ENCODE measurements at places on chromosomes 1 and 21.

DNA sequence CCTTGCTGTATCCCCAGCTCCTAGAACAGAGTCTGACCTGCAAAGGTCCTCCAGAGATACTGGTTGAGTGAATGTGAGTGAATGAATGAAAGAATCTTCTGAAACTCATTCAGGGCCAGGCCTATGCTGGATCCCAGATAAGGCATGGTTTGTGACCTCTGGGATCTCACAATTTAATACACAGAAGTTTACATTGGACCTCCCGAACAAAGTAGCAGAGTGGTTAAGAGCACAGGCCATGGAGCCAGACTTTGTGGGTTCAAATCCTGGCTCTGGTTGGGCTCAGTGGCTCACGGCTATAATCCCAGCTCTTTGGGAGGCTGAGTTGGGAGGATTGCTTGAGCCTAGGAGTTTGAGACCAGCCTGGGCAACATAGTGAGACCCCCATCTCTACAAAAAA, 50.8 kb upstream of the CTPS1 start:
- DNase-seq: no peak

DNA sequence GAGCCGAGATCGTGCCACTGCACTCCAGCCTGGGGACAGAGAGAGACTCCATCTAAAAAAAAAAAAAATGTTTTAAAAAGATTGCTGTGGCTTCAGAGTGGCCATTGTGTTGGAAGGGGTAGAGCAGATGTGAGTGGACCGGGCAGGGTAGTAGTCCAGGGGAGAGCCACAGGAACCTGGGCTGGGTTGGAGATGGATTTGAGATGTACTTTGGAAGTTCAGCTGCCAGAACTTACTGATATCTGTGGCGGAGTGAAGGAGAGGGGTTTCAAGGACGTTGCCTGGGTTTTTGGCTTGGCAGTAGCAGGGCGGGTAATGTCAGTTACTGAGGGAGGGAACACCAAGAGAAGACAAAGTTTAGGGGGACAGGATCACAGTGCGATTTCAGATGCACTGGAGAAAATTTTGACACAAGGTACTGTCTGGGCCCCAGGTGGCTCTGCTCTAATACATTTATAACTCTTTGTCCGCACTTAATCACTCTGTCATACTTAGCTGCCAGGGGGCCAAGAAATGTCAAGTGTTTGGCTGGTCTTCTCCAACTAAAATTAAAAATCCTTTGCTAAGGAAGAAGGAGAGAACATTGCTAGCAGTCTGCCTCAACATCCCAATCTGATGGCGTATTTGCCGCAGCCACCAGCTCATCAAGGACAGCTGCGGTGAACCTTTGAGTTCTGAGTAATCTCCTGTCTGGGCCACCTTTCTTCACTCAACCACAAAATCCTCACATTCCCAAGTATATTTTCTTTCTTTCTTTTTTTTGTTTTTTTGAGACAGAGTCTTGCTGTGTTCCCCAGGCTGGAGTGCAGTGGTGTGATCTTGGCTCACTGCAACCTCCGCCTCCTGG, 9.6 kb downstream of the EPHX1 start:
- no peak for DNase-seq

- DNase-seq: no peak
These were observed 125.1 kb upstream of the KCND3 start for GRCh38 chr1:112114540-112114939.

GRCh38 chr1:155295942-155296267, 5.3 kb downstream of the PKLR start:
- no peak for DNase-seq

- no peak for DNase-seq
These were observed 19.7 kb downstream of the OPTC start for GRCh38 chr1:203513585-203514031.

DNA sequence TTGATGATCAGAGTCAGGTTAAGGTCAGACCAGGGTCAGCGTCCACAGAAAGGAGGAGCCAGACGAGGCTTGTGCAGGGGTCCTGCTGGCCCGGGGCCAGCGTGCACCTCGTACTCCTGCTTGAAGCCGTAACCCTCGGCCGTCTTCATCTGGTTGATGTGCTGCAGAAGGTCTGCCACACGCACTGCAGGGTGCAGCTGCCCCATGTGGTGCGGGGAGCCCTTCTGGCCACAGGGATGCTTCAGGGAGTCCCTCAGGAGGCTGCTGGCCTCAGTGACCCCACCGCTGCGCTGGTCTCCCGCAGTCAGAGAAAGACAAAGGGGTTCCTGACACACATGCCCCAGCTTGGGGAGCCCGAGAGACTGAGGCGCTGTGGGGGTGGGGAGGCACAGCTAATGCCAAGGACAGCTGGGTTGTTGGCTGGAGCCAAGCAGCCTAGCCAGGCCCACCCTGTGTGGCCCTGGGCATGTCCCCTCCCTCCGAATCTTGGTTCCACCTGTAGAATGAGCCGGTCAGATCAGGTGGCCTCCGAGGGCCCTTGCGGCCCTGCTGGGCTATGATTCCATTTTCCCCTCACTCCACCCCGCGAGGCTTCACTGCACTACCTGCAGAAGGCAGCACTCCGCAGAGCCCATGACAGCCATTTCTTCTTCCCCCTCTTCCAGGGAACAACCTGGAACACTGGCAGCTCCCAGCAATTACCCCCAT, 251.9 kb downstream of the PTPRU start:
- no peak for DNase-seq

GRCh38 chr21:36188081-36188681, 31.6 kb downstream of the DOP1B start:
- no peak for DNase-seq

- DNase-seq: no peak
These were observed 132.1 kb upstream of the EDN2 start for GRCh38 chr1:41616563-41616962.

GRCh38 chr1:46719689-46720088, 775 bp upstream of the EFCAB14 start:
- no peak for DNase-seq

DNA sequence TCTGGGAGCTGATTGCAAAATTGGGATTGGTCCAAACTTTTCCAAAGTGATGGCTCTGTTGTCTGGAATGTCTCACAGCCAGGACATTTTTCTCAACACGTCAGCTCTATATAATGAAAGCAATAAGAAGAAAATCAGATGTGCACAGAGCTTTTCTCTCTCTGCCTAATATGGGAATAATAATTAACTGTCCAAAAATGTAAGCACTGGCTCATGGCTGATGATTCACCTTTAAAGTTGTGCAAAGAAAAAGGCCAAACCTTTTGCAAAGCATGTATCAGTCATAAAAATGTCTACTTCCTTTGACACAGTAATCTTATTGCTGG, 30.4 kb downstream of the ZNF281 start:
- no peak for DNase-seq

GRCh38 chr1:14869187-14869586, 270.7 kb downstream of the KAZN start:
- DNase-seq: no peak

GRCh38 chr21:26962621-26963181, 4.2 kb downstream of the ADAMTS5 start:
- no peak for DNase-seq

GRCh38 chr1:115423776-115424175, 85.7 kb upstream of the NGF start:
- no peak for DNase-seq

DNA sequence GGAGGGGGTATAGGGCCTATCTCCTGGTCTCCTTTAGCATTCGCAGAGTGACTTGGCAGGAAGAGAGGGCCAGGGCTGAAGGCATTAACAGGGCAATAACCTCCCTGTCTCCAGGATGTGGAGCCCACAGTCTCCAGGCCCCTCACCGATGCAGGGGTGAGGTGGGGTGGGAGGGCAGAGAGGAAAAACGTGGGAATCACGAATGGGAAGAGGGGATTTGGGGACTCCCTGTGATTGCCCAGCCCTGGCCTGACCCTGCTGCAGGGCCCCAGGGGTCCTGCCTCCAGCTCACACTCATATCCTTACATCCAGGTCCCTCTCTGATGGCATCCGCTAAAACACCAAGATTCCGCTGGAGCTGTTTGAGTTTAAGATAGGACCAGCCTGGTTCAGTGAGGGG, 14.6 kb downstream of the TFAP2E start:
- no peak for DNase-seq

DNA sequence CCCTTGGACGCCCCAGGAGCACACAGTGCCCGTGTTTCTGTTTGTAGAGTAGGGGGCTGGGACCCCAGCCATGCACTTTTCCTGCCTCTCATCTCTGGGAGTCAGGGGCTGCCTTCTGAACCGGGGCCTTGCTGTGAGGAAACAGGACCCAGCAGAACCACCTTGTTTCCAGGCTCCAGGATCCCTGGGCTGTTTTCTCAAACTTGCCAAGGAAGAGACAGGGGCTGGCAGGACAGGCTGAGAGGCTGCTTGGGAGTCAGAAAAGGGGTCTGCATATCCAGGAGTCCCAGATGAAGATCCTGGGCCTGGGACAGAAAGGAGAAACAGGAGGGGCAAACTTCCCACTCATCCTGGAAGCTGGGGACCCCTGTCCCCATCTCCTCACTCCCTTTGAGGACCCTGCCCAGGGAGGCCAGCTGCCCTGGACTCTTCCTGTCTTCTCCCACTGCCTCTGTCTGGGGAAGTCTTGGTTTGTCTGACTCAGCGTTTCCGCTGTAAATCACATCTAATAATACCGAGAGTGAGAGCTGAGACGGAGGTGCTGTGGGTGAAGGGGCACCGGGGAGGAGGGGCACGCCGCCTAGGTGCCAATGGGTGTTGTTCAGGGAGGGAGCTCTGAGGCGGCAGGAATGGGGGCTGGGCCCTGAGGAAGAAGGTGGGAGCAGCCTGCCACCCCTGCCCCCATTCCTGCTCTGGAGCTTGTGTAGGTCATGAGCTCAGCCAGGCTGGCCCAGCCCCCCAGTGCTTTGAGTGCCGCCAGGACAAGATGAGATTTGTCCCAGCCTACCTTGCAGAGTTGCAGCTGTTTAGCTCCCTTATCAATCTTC, 16.7 kb downstream of the POU3F1 start:
- DNase-seq: no peak

- DNase-seq: no peak
These were observed 7.1 kb downstream of the PTGFRN start for GRCh38 chr1:116916533-116917445.

DNA sequence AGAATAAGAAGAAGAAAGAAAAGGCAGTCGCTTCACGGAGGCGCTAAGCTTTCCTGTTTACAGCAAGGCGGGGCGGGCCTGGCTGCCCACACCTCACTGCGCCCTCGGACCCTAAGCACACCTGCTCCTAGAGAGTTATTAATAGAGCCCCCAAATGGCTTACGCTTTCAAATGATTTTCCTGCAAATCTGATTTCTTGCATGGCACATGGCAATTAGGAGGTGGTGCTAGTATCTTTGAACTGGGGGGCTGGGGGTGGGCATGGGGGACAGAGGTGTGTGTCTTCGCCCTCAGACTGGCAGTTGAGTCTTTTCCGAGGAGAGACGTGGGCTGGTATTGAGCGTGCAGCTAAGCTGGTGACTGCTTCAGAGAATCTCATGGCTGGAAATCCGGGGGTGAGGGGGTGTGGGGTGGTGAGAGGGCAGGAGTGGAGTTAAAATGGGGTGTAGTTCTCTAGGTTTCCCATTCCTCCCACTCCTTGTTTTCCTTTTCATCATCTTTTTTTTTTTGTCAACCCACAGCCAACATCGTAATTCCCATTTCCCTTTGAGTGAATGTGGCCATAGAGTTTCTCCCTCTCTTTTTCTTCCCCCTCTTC, 1.3 kb downstream of the S1PR1 start:
- DNase-seq: no peak

- no peak for DNase-seq
These were observed 714 bp upstream of the AKIRIN1 start for GRCh38 chr1:38990386-38990737.

- no peak for DNase-seq
These were observed 11.5 kb downstream of the DIO1 start for GRCh38 chr1:53905509-53905908.

DNA sequence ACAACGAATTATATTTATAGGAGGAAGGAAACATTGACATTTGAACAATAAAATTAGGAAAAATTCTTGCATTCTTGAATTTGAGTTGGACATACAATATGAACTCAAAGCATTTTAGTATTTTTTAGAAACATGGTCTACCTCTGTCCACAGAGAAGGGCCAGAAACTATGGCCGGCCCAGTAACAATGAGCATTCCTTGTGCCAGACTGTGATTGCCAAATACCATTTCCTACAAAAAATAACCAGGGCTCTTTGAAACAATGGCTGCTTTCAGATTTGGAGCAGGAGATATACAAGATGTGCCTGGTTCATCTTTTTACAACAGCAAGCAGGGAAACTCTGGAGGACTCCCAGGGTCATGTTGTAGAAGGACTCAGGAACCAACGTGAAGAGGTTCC, 38.4 kb downstream of the NOS1AP start:
- DNase-seq: no peak

DNA sequence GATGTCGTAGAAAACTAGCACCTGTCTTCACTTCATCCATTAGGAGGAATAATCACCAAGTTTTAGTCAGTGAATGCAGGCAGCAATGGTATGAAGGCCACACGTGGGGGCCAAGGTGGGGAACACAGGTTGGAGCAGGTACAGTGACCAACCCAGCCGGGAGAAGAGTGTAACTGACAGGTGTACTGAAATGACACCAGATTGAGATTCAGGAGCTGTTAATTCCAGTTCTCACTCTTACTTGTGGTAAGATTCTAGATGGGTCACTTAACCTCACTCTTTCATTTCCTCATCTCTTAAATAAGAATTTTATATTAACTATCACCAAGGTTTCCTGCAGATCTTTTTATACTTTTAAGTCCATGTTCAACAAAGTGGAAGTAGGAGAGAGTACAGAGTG, 206.2 kb upstream of the PTBP2 start:
- DNase-seq: no peak

DNA sequence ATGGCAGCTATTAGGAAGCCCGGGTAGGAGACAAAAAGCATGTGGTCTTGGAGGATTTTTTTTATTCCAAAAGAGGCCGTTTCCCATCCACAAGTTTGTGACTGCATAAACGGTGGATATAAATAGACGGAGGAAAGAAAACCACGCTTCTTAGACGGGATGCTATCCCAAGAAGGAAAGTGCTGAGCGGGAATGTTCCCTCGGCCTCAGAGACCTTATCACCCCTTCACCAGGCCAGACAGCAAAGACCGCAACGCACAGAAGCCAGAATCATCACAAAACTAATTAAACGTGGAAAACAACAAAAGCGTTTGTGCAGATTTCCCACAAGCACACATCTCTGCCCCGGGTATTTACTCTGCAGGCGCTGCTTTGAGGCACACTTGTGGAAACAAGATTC, 43.2 kb downstream of the HLCS start:
- no peak for DNase-seq

- no peak for DNase-seq
These were observed 50.1 kb downstream of the COQ8A start for GRCh38 chr1:226990133-226990716.

- peak; percentile 14 for DNase-seq
These were observed 509 bp downstream of the PIK3R3 start for GRCh38 chr1:46131712-46132528.

GRCh38 chr1:161772397-161772796, 6.3 kb downstream of the ATF6 start:
- no peak for DNase-seq

GRCh38 chr1:214707306-214708087, 104.5 kb downstream of the CENPF start:
- DNase-seq: no peak

Data from NCI-H187 (cell line).